ENCODE measurements at places on chromosomes 4 and X.

GRCh38 chr4:153038623-153039311 is 102.6 kb downstream of the FHDC1 start:
- DNase-seq = peak; percentile 63

- no peak for DNase-seq
Observed at GRCh38 chr4:155541716-155542115, 124.9 kb upstream of the GUCY1A1 start.

DNA sequence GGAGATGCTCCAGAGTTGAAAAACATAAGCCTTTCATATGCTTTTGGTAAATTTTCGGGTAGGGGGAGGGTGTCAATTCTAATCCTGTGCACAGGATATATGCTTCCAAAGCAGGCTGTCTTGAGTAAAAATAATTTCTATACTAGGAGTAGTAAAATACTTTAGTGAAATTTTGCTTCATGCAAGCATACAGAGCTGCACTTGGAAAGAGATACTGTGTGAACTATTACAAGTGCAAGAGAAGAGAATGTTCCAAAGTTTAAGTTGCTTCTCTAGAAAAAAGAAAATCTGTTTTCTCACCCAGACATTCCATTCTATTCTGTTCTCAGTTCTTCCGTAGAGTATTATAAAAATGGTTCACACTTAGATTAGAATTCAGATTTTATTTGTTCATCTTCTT is 324.6 kb upstream of the AADAT start:
- no peak for DNase-seq

- DNase-seq = no peak
Observed at GRCh38 chrX:7568130-7568529, 274.8 kb upstream of the VCX start.

DNA sequence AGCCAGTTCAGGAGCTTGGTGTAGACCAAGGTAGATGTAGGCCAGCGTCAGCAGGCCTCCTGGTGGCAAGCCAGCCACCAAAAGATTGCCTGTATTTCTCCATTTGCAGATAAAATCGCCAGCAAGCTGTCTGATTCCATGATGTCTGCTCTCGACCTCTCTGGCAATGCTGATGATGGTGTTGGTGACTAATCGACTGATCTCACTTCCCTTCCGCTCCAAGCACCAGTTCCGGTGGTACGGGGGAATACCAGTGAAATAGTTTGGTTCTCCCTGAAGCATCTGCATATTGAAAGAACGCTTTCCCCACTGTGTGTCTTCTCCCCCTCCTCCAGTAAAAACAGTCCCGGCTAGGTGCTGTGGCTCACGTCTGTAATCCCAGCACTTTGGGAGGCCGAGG is 30.4 kb downstream of the GNL3L start:
- DNase-seq = no peak

GRCh38 chr4:70463335-70463734 is 8.7 kb upstream of the MUC7 start:
- DNase-seq = no peak

DNA sequence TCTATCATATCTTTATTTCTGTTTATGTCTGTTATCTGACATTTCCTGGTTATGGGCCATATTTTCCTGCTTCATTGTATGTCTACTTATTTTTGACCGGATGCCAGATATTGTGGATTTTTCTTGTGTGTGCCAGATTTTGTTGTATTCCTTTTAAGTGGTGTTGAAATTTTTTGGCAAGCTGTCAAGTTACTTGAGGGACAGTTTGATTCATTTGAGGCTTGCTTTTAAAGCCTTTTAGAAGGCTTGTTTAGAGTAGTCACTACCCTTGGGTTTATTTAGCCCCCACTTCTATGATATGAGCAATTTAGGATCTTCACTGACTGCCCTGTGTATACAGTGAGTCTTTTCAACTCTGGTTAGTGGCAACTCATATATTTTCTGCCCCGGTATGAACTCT is 29.2 kb upstream of the NPY2R start:
- no peak for DNase-seq

DNA sequence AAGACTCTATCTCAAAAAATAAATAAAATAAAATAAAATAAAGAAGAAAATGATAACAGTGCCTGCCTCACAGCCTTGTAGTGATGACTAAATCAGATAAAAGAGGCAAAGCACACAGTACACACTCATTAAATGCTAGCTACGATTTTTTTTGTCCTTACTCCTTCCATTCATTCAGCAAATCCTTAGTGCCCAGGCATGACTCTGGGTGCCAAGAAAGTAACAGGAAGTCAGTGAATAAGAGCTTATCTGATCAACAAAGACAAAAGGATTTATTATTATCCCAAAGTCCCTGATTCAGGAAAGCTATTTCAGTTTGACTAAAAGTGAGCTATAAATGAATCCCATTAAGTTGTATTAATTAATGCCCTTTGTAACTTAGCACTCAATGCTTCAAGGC is 92.7 kb downstream of the SH3KBP1 start:
- DNase-seq = no peak

DNA sequence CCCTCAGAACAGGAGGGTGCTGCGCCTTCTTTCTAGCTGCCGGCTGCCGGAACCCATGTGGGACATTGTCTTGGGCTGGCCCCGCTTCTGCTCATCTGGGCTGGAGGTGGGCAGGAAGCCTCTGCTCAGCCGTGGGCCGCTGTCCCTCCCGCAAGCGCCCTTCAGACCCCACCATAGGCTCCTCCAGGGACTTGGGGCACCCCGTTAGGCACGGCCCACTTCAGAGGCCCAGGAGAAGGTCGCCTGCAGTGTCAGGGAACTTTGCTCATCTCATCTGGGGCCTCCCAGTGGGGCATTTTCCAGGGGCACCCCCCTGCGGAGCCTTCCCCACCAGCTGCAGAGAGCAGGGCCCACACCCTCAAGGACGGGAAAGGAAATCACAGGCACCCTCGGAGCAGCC is 32.9 kb downstream of the DOK7 start:
- no peak for DNase-seq

DNA sequence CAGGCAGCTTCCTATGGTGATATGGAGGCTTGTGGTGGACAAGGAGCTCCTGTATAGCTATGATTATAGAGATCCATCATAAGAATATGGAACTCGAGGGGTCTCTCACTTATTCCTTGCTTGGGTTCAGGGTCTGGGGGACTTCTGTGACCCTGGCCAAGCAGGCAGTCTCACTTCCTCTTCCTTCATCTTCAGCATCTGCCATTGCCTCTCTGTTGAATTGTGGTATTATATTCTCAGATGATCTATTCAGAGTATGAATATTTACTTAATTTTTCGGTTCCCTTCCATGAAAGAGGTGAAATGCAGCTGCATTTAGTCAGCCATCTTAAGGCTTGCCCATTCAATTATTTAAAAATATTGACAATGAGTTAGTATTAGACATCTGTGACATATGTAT is 292.9 kb downstream of the SPIN4 start:
- DNase-seq = no peak

- DNase-seq = no peak
Observed at GRCh38 chr4:14111730-14112181, 484.2 kb upstream of the BOD1L1 start.

All from small intestine (tissue), 16 donors.